ENCODE measurements at places on chromosomes 4 and X. TPM values are rescaled to one million over a fixed set of nuclear protein-coding genes. Genes with fewer than 3 reads are reported as not detected.

Gene TMEM271
- not detected for total RNA-seq

Gene SPIN2A
- 0.99 TPM for total RNA-seq

Gene VAMP7
- total RNA-seq: 39.9 TPM

Gene CCDC120
- 0.83 TPM for total RNA-seq

Gene QDPR
- total RNA-seq: 13.4 TPM

Gene TMPRSS11D
- total RNA-seq: under 0.01 TPM

Gene TLR3
- total RNA-seq: 7.8 TPM

Gene XAGE5
- not detected for total RNA-seq

Gene ADRA2C
- total RNA-seq: 0.50 TPM

Gene FAT4
- total RNA-seq: 18.5 TPM

Gene MID1
- 27.9 TPM for total RNA-seq

Gene EFHC2
- total RNA-seq: 0.29 TPM

Gene TEX11
- 0.15 TPM for total RNA-seq

Gene ABLIM2
- total RNA-seq: under 0.01 TPM

Gene MAOB
- 7.7 TPM for total RNA-seq

Gene ERCC6L
- total RNA-seq: 7.9 TPM

Gene MAGEE1
- total RNA-seq: 1.9 TPM

Gene SLITRK4
- 0.87 TPM for total RNA-seq

Gene HPSE
- total RNA-seq: 1.6 TPM

Gene MAGEC1
- total RNA-seq: not detected

Gene PIGA
- total RNA-seq: 7.1 TPM

Gene TASL
- not detected for total RNA-seq

Gene TCEAL7
- total RNA-seq: 43.7 TPM

Gene FMR1NB
- not detected for total RNA-seq

Gene AKAP14
- total RNA-seq: not detected

Gene CLNK
- not detected for total RNA-seq

Gene ATP2B3
- not detected for total RNA-seq

Gene EDNRA
- total RNA-seq: 6.9 TPM

Gene GUCY1A1
- 4.0 TPM for total RNA-seq

Gene PRKG2
- 23.3 TPM for total RNA-seq

Gene TNIP3
- 0.17 TPM for total RNA-seq

Gene BTC
- total RNA-seq: 1.2 TPM

Gene ASIC5
- total RNA-seq: not detected

Gene TMPRSS11F
- total RNA-seq: not detected

Gene SHROOM2
- under 0.01 TPM for total RNA-seq

Gene AMBN
- not detected for total RNA-seq

Gene CHRDL1
- total RNA-seq: 0.99 TPM

Gene SLC9B1
- total RNA-seq: 1.7 TPM

Gene F8A3
- 4.9 TPM for total RNA-seq

Gene KANTR
- total RNA-seq: 12.7 TPM

Gene GALNTL6
- not detected for total RNA-seq

Gene FREM3
- not detected for total RNA-seq
